ENCODE measurements at places on chromosomes 1 and 21. TPM values are rescaled to one million over a fixed set of nuclear protein-coding genes. Genes with fewer than 3 reads are reported as not detected.
A peak's percentile ranks its signal among the peaks of the same experiment; 100 is the strongest.

Gene CCDC30
- 17.3 TPM for total RNA-seq

- no peak overlapping the region for H3K27ac ChIP-seq
- no peak overlapping the region for H3K4me3 ChIP-seq
- no peaks in the 10 kb centered on the region for H3K4me1 ChIP-seq
- peaks cover 10% of the 10 kb centered on the region for H3K36me3 ChIP-seq
- DNase-seq = no peak
These were observed 23.6 kb downstream of the VASH2 start for GRCh38 chr1:212973899-212974298.

- DNase-seq = no peak
- no peak overlapping the region for H3K27ac ChIP-seq
- H3K4me3 ChIP-seq = no peak overlapping the region
- H3K4me1 ChIP-seq = peaks cover 29% of the 10 kb centered on the region
- H3K27me3 ChIP-seq = peaks cover 32% of the 10 kb centered on the region
These were observed 36.7 kb downstream of the KCNQ4 start for GRCh38 chr1:40820251-40820797.

GRCh38 chr1:101314244-101314643 lies 77.4 kb downstream of the S1PR1 start:
- H3K27me3 ChIP-seq = peaks cover 41% of the 10 kb centered on the region
- H3K4me1 ChIP-seq = peaks cover 14% of the 10 kb centered on the region
- H3K36me3 ChIP-seq = no peaks in the 10 kb centered on the region
- H3K4me3 ChIP-seq = no peak overlapping the region

- H3K27me3 ChIP-seq = no peaks in the 10 kb centered on the region
- H3K4me3 ChIP-seq = no peak overlapping the region
- H3K36me3 ChIP-seq = no peaks in the 10 kb centered on the region
These were observed 117.3 kb upstream of the IRF2BP2 start for GRCh38 chr1:234727018-234727940.

GRCh38 chr1:211092955-211093354 lies 41.0 kb downstream of the KCNH1 start:
- H3K36me3 ChIP-seq = no peaks in the 10 kb centered on the region
- no peak overlapping the region for H3K27ac ChIP-seq
- no peak overlapping the region for H3K4me3 ChIP-seq
- no peak for DNase-seq
- H3K4me1 ChIP-seq = peaks cover 1% of the 10 kb centered on the region

DNA sequence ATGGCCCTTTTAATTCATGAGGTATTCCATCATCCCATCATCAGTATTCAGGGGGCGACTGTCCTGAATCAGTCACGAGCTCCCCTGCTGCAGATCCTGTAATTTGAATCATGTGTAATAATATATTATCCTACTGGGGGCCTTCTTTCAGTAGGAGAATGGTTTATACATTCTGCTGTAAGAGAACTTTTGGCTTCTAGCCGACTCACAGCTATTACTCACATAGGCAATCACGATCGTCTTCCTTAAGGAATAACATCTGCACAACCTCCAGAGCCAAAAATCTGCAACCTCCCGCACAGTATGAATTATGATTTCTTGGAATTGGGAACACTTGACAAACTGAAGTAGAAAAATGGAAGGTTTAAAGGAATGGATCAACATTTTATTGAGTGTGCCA lies 343.0 kb downstream of the USP25 start:
- no peak overlapping the region for H3K4me3 ChIP-seq
- no peak overlapping the region for H3K27ac ChIP-seq
- no peaks in the 10 kb centered on the region for H3K27me3 ChIP-seq
- H3K4me1 ChIP-seq = no peaks in the 10 kb centered on the region
- H3K36me3 ChIP-seq = no peaks in the 10 kb centered on the region

Gene ANXA9
- total RNA-seq = 3.5 TPM

Gene S100A7
- total RNA-seq = not detected

Gene CRNN
- not detected for total RNA-seq

DNA sequence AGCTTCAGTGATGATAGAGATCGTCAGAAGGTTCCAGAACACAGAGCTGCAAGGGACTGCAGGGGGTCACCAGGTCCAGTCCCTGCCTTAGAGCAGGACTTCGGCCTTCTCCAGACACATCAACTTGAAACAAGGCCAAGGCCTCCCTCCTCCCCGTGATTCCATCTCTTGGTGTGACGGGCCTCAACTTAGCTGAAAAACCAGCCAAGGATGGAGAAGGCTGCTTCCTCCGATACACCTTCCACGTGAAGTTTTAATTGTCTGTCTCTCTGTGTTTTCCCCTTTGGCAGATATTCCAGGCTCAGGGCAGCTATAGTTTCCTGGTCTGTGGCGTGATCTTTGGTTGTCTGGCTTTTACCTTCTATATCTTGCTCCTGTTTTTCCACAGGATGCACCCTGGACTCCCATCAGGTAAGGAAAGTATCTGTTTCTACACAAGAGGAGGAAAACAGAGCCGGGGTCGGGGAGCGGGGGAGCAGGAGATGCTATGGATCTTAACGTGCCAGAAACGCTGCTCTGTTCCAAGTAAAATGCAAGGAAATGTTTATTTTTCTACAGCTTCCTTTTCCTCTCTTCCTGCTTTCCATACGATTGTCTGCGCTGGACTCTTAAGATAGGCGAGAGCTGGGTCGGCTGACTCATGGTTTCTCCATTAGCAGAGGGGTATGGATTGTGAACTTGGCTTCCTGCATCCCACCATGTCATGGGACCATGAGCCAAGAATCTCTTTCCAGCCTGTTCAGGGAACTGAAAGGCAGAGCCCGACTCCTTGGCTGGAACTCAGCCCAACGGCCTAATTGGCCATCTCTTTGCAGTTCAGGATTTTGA lies 32.8 kb downstream of the ELK4 start:
- H3K27me3 ChIP-seq = no peaks in the 10 kb centered on the region
- H3K4me1 ChIP-seq = peaks cover 15% of the 10 kb centered on the region
- H3K27ac ChIP-seq = no peak overlapping the region
- no peak overlapping the region for H3K4me3 ChIP-seq
- no peak for DNase-seq

Gene CFAP126
- 0.65 TPM for total RNA-seq

- DNase-seq = no peak
- H3K36me3 ChIP-seq = no peaks in the 10 kb centered on the region
- no peak overlapping the region for H3K27ac ChIP-seq
These were observed 73.9 kb upstream of the RGL1 start for GRCh38 chr1:183730886-183731573.

- peaks cover 8% of the 10 kb centered on the region for H3K4me1 ChIP-seq
- no peak overlapping the region for H3K27ac ChIP-seq
- no peak for DNase-seq
- H3K36me3 ChIP-seq = no peaks in the 10 kb centered on the region
- H3K4me3 ChIP-seq = no peak overlapping the region
- H3K27me3 ChIP-seq = no peaks in the 10 kb centered on the region
These were observed 171.2 kb upstream of the NR5A2 start for GRCh38 chr1:199856216-199856780.

Gene PLXNA2
- 34.9 TPM for total RNA-seq

DNA sequence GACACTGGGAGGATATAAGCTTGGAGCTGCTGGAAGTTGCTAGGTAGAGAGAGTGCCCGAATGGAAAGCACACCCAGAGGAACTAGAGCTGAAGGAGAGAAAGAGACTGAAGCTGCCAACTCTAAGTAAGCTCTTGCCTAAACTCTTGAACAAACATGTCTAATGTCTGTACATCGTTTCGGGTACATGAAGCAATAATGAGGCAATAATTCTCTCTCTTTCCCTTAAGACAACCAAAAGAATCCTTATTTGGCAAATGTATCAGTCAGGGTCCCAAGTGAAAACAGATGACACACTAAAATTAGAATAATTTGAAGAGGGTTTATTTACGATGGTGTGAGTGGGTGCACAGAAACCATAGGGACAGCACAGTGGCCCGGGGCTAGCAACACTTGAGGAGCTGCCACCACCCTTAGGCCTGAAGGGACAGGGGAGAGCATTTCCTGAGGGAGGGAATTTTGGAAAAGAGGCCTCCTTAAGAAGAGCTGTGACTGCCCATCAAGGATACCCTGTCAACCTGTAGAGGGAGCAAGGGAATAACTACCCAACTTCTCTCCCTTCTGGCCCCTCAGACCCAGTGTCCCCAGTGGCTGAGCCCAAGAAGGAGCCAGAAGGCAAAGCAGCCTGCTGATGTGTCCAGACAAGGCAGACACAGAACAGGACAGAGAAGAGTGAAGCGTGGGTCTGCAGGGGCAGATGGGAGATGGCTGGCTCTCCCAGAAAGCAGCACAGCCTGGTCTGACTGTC lies 36.1 kb upstream of the KHDRBS1 start:
- H3K36me3 ChIP-seq = no peaks in the 10 kb centered on the region

GRCh38 chr1:177385760-177386698 lies 215.3 kb downstream of the BRINP2 start:
- no peak overlapping the region for H3K4me3 ChIP-seq
- no peaks in the 10 kb centered on the region for H3K4me1 ChIP-seq
- DNase-seq = no peak
- no peak overlapping the region for H3K27ac ChIP-seq

GRCh38 chr21:21788591-21788990 lies 790.4 kb downstream of the NCAM2 start:
- no peak for DNase-seq
- no peak overlapping the region for H3K4me3 ChIP-seq
- H3K27ac ChIP-seq = no peak overlapping the region

Gene GJA5
- total RNA-seq = not detected

Gene HSPB7
- total RNA-seq = not detected

GRCh38 chr21:45897191-45898027 lies 84.2 kb upstream of the COL6A1 start:
- H3K4me3 ChIP-seq = no peak overlapping the region
- H3K27me3 ChIP-seq = peaks cover 3% of the 10 kb centered on the region
- DNase-seq = no peak
- H3K27ac ChIP-seq = peak overlapping the region; percentile 65

DNA sequence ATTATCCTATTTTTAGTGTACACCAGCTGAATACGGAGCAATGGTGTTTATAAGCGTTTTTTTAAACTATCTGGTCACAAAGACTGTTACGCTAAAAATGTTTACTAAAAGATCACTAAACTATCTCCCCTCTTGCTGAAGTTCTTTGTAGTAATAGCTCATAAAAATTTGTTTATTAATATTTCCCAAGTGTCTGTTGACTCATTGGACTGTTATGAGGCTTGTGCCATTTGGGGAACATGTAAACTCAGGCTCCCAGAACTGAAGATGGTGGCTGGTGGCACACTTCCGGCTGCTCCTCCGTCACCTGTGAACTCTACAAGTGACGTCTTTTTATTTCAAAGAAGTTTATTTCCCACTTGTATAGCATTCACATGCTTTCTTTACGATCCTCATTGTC lies 46.3 kb downstream of the AIDA start:
- H3K4me3 ChIP-seq = no peak overlapping the region
- peaks cover 16% of the 10 kb centered on the region for H3K36me3 ChIP-seq
- H3K27me3 ChIP-seq = no peaks in the 10 kb centered on the region
- no peak overlapping the region for H3K27ac ChIP-seq
- H3K4me1 ChIP-seq = no peaks in the 10 kb centered on the region

Gene CHAF1B
- total RNA-seq = 11.7 TPM

- H3K4me1 ChIP-seq = no peaks in the 10 kb centered on the region
- no peak for DNase-seq
- H3K4me3 ChIP-seq = no peak overlapping the region
- H3K36me3 ChIP-seq = peaks cover 3% of the 10 kb centered on the region
- peak overlapping the region; percentile 35 for H3K27ac ChIP-seq
These were observed 7.6 kb downstream of the DCLRE1B start for GRCh38 chr1:113912594-113913311.

GRCh38 chr1:90712915-90713730 lies 4.0 kb downstream of the BARHL2 start:
- H3K27ac ChIP-seq = no peak overlapping the region
- peaks cover 95% of the 10 kb centered on the region for H3K27me3 ChIP-seq
- no peak for DNase-seq
- H3K36me3 ChIP-seq = no peaks in the 10 kb centered on the region
- peaks cover 8% of the 10 kb centered on the region for H3K4me1 ChIP-seq
- no peak overlapping the region for H3K4me3 ChIP-seq

- no peak overlapping the region for H3K27ac ChIP-seq
- no peaks in the 10 kb centered on the region for H3K36me3 ChIP-seq
- H3K4me1 ChIP-seq = peaks cover 4% of the 10 kb centered on the region
- H3K4me3 ChIP-seq = no peak overlapping the region
- DNase-seq = no peak
- H3K27me3 ChIP-seq = peaks cover 2% of the 10 kb centered on the region
These were observed 53.4 kb downstream of the DUSP10 start for GRCh38 chr1:221688488-221688843.

- no peak overlapping the region for H3K4me3 ChIP-seq
- no peak for DNase-seq
- no peaks in the 10 kb centered on the region for H3K27me3 ChIP-seq
- no peaks in the 10 kb centered on the region for H3K4me1 ChIP-seq
- no peak overlapping the region for H3K27ac ChIP-seq
- H3K36me3 ChIP-seq = peaks cover 1% of the 10 kb centered on the region
These were observed 3.0 kb downstream of the CRCT1 start for GRCh38 chr1:152517237-152517811.

DNA sequence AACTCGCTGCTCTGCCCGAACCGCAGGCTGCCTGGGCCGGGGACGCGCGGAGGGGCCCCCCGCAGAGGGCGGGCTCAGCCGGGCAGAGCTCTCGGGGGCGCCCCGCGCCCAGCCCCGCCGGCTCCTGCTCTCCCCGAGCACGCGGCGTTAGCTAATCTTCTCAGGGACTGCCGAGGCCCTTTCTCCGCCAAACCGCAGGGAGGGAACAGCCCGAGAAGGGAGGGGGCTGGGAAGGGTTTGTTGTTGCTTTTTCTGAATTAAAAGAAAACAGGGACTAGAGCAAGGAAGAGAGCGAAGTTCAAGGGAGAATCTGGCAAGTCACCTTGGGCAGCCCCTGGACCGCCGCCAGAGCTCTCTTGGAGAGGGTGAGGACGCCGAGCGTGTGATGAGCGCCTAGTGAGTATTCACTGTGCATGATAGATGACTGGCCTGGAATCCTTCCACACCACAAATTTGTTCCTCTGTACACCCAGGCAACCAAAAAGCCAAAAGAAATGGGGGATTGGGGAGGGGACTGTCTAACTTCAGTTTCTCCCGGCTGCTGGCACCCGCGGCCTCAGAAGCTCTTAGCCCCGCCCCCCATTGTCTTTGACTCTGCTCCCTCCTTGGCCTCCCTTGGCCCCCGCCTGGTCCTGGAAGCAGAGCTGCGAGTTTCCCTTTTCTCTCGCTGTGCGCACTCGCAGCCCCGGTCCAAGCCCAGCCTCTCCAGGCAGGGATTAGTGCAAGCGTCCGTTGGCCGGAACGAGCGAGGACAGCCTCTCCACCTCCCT lies 19.7 kb upstream of the LMX1A start:
- H3K4me3 ChIP-seq = peak overlapping the region; percentile 75
- DNase-seq = peak; percentile 36
- peaks cover 11% of the 10 kb centered on the region for H3K4me1 ChIP-seq
- peaks cover 54% of the 10 kb centered on the region for H3K27me3 ChIP-seq
- no peaks in the 10 kb centered on the region for H3K36me3 ChIP-seq

Gene TFF3
- total RNA-seq = 40.1 TPM

Gene KCNE2
- 0.55 TPM for total RNA-seq

All from progenitor cell of endocrine pancreas (in vitro differentiated cells).